ENCODE measurements at places on chromosomes 2 and 18.

- DNase-seq, result no peak
Measured at GRCh38 chr2:33135645-33136044, 188.9 kb downstream of the LTBP1 start.

DNA sequence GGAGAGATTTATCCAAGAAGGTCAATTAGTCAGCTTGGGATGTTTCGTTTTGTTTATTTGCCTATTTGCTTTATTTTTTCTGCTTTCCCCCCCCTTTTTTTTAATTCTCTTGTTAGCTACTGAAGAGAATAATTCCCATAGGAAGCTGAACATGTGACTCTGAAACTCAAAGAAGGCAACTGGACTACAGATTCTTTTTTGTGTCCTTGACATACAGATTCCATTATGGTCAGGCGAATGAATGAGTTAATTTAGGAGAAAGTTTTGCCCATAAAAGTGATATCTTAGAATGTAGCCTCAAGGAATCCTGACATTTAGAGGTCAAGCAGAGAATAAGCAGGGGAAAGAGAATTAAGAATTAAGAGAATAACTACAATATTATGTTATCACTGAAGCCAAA, 514.2 kb upstream of the LINC00305 start:
- DNase-seq, result no peak

GRCh38 chr2:59233920-59234319, 992.8 kb upstream of the FANCL start:
- DNase-seq, result no peak

DNA sequence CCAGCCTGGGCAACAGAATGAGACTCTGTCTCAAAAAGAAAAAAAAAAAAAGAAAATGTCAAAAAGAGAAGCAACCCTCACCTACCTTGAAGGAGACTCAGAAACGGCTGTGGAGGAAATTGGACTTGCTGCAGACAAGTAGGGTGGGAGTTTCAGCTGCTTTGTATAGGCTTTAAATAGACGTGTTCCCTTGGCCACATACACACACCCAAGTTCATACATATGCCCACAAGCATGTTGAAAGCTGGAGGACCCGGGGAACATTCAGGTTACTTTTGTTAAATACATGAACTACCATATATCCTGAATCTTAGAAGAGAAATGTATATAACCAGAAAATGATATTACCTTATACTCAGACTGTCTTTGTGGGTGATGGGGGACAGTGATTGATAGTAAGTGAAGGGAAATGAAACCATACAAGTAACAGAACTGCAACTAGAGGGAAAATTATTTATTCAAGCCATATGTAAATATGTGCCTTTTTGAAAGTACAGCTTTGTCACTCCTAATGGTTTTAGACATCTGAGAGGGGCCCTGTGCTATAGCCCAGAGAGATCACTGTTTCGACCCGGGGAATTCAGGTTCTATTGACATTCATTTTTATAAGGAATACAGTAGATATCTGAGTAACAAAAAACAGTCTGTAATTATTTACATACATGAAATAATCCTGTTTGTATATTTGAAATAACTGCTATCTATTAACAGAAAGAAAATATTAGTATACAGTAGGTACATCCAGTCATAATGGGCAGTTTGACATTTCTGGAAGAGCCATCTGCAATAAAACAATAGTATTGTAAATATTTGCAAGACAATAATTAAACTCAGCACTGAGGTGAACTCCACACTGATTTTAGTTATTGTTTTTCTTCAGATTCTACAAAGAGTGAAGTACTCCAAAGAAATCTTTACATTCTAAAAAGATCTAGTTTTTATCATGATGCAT, 48.0 kb upstream of the TGIF1 start:
- no peak for DNase-seq

GRCh38 chr2:157782057-157782845, 93.9 kb downstream of the ACVR1 start:
- DNase-seq, result no peak

GRCh38 chr2:128835974-128836373, 517.3 kb upstream of the HS6ST1 start:
- DNase-seq, result no peak

DNA sequence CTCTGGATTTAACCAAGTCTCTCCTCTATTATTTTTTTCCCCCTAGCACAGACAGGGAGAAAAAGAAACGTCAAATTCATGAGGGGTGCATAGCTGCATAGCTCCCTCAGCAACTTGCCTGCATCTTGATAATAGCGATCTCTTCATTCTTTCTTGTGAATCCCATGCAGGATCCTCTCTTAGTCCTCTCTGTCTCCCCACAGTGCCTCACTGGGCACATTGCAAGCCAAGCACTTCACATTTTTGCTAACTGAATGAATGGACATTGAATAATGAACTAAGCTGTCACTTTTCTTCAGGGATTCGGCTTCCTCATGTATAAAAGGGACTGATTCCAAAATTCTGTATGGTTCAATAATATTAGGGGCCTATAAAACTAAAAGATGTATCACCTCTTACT, 2.9 kb upstream of the EPB41L3 start:
- peak; percentile 58 for DNase-seq

GRCh38 chr18:75062297-75062886, 146.5 kb downstream of the PTGR3 start:
- DNase-seq, result no peak

GRCh38 chr2:17583166-17583565, 42.7 kb downstream of the VSNL1 start:
- DNase-seq, result no peak

GRCh38 chr2:13508671-13509070, 791.9 kb downstream of the TRIB2 start:
- DNase-seq, result no peak

DNA sequence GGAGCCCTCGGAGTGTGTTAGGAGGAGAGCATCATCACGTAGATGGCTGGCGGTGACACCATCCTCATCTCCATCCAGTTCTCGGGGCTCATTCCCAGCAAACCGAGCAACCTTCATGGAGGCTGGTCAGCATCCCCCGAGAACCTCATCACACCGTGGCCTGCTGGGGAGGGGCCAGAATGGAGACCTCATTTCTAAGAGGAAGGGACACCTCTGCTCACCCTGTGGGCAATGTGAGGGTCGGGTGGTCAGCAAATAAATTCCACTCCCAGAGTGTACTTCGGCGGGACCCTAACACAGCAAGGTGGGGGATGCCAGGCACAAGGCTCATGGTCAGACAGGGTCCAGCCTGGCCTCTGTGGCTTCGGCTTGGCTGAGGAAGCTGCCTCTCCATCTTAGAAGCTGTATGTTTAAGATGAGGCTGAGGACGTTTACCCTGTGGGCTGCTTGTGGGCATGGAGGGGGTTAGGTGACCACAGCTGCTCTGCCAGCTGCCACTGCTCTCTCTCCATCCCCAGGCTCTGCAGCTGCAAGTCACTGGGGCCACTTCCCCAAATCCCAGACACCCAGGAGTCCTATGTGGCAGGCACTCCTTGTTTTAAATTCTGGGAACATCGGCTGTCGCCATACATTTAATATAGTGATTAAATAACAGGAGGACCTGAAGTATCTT, 56.5 kb upstream of the PXDN start:
- no peak for DNase-seq

- DNase-seq, result no peak
Measured at GRCh38 chr2:50854381-50854780, 177.6 kb downstream of the NRXN1 start.

Measured in fibroblast of gingiva (primary cell).